Tongue (tissue), 3 donors: ENCODE measurements at places on chromosomes 4 and X. TPM values are rescaled to one million over a fixed set of nuclear protein-coding genes. Genes with fewer than 3 reads are reported as not detected.

KIF4A gene
- 6.7 TPM for total RNA-seq

DNA sequence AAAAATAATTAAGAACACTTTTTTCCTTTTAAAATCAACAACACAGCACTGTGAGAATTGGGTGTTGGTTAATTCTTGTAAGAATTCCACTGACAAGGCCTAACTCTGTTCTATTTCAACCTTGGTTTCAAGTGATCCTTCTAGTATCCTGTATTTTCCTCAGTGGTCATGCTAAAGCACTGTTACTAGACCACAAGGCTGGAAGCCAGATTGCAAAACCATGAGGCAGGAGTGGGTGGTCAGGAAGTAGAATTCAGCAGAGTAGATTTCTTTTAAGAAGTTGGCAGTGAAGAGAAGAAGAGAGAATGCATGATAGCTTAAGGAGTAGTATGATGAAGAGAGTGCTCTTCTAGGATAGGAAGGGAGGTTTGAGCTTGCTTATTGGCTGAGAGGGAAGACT, 71.6 kb upstream of the LEF1 start:
- DNase-seq: no peak

- no peak for DNase-seq
These were observed 20.6 kb upstream of the TEC start for GRCh38 chr4:48290146-48290772.

DNA sequence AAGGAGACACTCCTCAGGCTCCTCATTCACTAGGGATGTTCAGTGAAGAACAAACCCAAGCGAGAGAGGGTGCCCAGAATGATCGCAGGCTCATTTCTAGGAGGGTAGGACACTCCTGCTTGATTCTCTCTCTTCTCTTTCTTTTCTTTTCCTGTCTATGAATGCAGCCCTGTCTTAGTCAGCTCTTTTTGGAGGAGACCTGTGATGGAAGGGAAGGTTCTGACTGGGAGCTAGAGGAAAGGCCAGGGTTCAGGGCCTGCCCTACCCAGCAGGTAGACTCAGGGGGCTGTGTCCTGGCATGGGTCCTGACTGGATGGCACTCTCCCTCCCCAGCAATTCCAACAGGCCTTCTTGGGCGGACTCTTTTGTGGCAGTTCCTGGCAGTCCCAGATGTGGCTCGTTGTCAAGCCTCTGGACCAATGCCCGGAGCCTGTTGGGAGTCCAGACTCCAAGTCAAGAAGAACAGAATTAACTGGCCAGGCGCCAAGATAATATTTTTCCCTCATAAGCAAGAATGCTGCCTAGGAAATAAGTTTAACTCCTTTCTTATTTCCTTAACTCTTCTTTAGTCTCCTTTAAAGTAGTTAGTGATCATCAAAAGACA, 139.4 kb upstream of the SCML1 start:
- peak; percentile 84 for DNase-seq

- no peak for DNase-seq
These were observed 74.5 kb downstream of the UCHL1 start for GRCh38 chr4:41331224-41331623.

GRCh38 chrX:63506320-63506719, 155.2 kb upstream of the SPIN4 start:
- peak; percentile 45 for DNase-seq

MAGEA1 gene
- not detected for total RNA-seq

- DNase-seq: no peak
These were observed 360.0 kb downstream of the CHIC1 start for GRCh38 chrX:73922856-73923455.

DNA sequence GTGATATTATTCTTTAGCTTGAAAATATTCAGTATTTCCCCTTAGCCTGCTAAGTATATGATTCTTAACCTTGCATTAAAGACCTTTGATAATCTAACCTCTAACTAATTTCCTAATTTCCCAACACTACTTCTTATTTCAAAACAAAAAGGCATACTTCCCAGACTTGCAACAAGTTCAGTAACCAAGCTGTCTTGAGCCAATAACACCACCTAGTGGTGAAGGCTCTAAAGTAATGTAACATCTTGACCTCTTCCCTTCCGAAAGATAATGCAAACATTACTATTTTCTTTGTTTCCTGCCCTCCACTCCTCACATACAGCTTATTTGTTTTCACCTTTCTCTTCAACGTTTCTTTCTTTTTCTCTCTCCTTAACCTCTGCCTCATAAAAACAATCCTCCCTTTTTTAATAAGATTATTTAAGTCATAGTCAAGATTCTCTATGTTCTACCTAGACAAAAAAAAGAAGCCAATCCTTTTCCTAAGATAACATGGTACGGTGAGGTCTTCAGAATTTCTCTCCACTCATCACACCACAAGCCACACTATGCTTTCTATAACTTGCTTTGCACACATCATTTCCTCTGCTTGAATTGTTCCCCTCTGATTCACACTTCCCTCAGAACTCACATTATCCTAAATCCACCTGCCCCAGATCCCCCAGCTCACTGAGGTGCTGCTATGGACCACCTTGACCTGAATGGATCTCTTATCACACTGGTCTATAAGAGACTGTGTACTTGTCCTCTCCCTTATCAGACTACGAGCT, 3.5 kb downstream of the FAT1 start:
- DNase-seq: no peak

GRCh38 chr4:6680372-6681034, 13.2 kb upstream of the S100P start:
- no peak for DNase-seq

CT55 gene
- not detected for total RNA-seq

ITIH6 gene
- total RNA-seq: 0.51 TPM

DNA sequence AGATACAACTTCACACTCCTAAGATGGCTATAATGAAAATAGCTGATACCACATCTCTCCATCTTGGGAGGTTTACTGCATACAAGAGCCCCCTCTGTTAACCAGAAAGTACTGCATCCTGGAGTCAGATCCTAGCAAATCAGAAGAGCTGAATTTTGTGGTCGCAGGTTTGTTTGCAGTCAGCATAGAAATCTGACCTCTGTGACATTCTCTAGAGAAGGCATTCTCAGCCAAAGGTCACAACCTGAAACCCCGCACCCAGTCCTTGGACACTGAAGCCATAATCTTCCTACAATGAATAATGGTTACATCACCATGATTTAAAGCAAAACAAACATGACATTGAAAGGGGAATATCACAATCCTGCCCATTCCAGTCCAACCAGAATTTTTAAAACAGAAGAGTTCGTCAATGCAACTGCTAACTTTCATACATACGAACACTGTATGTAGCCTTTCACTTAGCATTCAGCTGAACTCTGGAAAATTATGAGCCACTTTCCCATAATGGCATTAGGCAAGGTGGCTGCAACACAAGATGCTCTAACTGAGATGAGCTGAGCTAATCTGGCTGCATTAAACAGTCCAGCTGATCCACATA, 17.6 kb downstream of the HS6ST2 start:
- peak; percentile 24 for DNase-seq

GRCh38 chr4:168863719-168864647, 146.1 kb downstream of the CBR4 start:
- DNase-seq: no peak

TRPC3 gene
- total RNA-seq: 0.82 TPM

GRCh38 chrX:7586126-7586525, 256.8 kb upstream of the VCX start:
- DNase-seq: peak; percentile 61

DNA sequence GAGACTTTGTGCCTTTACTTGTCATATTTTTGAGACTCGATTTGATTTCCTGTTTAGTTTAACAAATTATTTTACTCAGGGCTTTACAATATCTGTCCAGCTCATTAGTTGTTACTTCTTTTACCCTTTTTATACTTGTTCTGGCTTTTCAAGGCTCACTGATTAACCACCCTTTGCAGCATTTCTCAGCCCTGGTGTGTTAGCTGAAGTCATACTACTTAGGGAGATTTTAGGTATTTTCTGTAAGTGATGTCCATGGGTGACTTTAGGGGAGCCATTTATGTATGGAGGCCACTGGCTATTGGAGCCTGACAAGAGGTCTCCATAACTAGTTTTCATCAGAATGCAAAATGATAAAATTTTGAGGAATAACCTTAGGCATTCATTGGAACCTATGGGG, 147.2 kb downstream of the RPA4 start:
- DNase-seq: no peak

DNA sequence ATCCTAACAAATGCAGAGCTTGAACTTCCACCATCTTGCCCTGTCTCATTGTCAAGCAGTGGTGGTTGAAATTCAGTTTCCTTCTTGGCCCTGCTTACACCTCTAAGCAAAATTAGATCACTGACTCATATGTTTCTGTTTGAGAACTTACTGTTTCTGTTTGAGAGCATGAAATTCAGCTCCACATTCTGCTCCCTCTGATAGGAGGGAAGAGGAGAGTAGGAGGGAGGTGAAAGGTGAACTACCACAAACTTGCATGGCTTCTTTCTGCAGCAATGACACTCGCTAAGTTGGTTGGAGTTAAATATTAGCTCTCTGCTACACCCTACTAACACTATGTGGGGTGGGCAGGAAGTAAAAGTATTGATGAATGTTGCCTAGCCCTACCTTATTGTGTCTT, 117.8 kb upstream of the EDA2R start:
- no peak for DNase-seq

DNA sequence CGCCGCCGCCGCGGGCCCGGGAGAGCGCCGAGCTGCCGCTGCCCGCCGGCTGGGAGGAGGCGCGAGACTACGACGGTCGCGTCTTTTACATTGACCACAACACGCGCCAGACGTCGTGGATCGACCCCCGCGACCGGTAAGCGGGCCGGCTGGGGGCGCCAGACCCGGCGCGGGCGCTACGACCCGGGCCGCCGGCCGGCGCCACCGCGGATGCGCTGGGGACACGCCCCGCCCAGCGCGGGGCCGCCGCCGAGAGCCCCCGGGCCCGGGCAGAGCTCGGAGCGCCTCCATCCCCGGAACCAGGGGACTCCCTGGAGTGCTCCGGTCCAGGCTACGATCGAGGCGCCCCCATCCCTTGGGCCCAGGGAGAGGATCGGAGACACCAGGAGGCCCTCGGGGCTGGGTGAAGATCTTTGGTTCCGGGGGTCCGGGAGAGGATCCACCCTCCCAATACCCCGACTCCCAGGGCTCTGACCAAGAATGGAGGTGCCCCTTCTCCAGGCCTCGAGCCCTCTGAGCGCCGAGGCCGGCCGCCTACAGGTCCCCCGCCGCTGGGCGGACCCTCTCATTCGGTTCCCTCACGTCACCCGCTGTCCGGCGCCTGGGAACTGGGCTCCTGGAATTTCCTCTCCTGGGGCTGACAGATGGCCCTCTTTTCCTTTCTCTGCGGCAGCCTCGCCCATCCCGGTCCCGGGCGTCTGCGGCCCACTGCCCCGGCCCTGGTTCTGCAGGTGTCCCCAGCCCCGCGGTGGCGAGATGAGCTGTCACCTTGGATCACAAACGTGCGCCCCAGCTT, 48.8 kb downstream of the CLDN34 start:
- peak; percentile 42 for DNase-seq

GRCh38 chrX:110741213-110741796, 54.3 kb downstream of the CHRDL1 start:
- DNase-seq: no peak

USP26 gene
- total RNA-seq: not detected

XAGE1A gene
- not detected for total RNA-seq

- no peak for DNase-seq
These were observed 156.1 kb downstream of the GPAT3 start for GRCh38 chr4:83692028-83692427.

DNA sequence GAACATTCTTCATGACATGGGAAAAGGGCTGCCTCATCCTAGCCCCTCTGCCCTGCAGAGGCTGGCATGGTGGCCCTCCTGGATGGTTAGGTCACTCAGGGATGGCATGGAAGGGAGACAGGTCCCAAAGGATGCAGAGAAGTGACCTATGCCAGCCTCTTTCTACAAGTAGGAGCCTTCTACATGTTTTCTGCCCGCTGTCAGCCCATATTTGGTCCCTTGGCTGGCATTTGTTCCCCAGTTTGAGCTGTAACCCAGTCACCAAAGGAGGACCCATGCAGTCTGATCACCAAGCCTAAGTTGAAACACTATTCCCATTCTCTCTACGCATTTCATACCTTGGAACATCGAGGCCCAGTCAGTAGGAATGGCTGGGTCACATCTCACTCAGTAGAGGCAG, 95.4 kb downstream of the PJA1 start:
- DNase-seq: no peak

DNA sequence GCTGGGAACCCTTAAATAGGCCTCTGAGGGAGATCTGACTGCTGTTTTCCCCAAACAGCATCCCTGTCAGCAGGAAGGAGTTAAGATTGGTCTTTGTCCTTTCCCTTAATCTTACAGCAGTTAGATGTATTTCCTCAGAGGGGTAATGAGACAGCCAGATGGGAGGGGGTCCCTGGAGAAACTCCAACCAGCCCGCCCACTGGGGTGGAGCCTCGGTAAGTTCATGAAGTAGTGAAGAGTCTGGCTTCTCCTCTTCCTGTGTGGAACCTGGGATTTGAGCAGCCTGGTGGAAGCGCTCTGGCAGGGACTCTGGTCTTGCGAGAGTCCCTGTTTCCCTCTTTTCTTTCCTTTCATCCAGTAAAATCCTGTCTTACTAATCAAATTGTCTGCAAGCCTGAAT, 330.0 kb downstream of the TLL1 start:
- DNase-seq: no peak

DNA sequence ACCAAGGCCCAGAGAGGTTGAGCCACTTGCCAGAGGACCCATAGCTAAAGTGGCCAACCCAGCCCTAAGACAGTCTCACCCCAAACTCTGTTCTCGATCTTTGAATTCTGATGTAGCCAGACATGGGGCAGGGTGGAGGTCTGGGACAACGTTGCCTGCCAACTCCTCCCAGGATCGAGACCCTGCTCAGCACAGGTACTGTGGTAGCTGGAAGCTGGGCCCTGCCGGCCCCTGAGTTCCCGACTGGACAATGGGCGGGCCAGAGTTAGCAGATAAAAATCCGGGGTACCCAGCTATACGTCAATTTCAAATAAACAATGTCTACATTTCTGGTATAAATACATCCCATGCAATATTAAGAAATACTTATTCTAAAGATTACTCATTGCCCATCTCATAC, 35.3 kb downstream of the ADRA2C start:
- DNase-seq: no peak

SMIM43 gene
- total RNA-seq: 4.1 TPM

SOWAHB gene
- total RNA-seq: 0.82 TPM

DNA sequence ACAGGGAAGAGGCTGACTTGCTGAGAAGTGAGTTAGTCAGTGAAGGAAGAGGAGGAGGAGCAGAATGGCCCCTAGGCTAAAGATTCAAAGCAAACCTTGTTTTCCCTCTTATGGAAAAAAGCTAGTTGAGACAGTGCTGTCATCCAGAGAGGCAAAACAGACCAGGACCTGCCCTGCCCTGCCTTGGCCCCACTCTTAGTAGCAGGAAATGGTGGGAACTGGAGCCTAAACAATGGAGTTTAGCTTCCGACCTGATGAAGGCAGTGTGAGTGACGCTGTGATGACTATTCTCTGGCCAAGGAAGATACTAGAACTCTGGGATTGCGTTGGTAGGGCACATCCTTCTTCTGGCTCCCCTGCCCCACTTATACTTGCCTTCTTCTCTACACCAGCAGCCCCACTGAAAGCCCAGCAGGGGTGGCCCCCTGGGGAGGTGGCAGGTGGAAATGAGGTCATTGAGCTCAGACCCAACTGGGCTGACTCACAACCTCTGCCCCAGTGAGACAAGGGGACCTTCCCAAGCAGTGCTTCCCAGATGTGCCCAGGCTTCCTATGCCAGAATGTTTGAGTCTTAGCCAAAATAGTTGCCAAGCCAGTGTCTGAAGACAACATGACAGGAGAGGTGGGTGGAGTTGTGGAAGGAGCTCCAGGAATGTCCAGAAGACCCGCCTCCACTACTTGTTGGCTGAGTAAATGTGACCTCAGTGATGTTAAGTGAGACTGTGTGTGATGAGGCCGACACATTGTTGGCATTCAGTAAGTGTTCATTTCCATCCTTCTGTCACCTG, 38.8 kb downstream of the MSN start:
- DNase-seq: peak; percentile 45
